ENCODE measurements at places on chromosomes 5 and 9.

DNA sequence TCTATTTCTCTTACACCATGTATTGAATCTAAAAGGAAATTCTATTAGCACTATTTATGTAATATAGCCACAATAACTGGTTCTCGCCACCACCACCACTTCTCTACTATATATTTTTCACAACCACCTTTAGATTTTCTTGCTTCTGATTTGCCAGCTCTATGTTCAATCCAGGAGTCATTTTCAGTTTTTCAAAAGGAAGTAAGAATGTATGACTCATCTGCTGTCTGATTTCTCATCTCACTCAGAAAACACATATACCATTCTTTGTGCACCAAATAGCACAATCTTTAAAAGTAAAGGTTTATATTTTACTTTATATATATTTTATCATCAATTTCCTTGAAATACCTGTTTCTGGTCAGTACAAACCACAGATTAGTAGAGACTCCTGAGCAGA, 1127.5 kb downstream of the TAF11L14 start:
- DNase-seq, result no peak

- no peak for DNase-seq
Observed at GRCh38 chr5:73376618-73377170, 71.9 kb downstream of the FOXD1 start.

- no peak for DNase-seq
Observed at GRCh38 chr9:35966433-35966832, 8.5 kb upstream of the OR2S2 start.

- DNase-seq, result no peak
Observed at GRCh38 chr9:32371679-32372078, 12.8 kb upstream of the ACO1 start.

GRCh38 chr9:14349146-14349446, 35.2 kb upstream of the NFIB start:
- no peak for DNase-seq

Measured in stimulated activated CD8-positive, alpha-beta memory T cell treated with anti-CD3 and anti-CD28 coated beads, Interleukin-2, amount 100 ng/mL, for 1 hour (primary cell).